ENCODE measurements at places on chromosomes 1 and 21. TPM values are rescaled to one million over a fixed set of nuclear protein-coding genes. Genes with fewer than 3 reads are reported as not detected.
A peak's percentile ranks its signal among the peaks of the same experiment; 100 is the strongest.

GRCh38 chr1:56522680-56523079, 56.7 kb downstream of the PLPP3 start:
- no peak for DNase-seq

GRCh38 chr1:70818401-70818800, 229.2 kb downstream of the PTGER3 start:
- DNase-seq = no peak

- peak; percentile 9 for DNase-seq
Measured at GRCh38 chr1:67634396-67634935, 50.5 kb upstream of the GADD45A start.

DNA sequence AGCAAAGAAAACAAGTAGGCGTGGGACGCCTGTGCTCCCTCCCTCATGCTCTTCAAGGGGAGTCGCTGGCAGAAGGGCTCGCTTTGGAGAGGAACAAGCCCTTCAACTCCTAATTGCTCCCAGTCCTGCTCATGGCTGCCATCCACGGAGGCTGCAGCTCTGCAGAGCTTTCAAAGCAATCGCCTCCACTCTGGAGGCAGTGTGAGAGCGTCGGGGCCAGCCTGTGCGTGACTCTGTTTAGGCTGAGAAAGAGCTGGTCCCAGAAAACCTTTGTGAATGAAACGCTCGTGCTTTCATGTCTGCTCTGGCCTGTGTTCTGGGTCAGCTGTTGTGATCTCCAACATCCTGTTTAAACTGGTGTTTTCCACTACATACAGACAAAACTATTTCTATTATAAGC, 23.9 kb upstream of the RUNX1 start:
- DNase-seq = no peak

- DNase-seq = peak; percentile 95
Measured at GRCh38 chr1:155002464-155003226, at the start of gene ZBTB7B. TSS of gene ZBTB7B (plus strand) at chr1:155002802. CDS start at chr1:155014661, 11,859 bp downstream.

- no peak for DNase-seq
Measured at GRCh38 chr1:31640964-31641363, 3.7 kb downstream of the PEF1 start.

DNA sequence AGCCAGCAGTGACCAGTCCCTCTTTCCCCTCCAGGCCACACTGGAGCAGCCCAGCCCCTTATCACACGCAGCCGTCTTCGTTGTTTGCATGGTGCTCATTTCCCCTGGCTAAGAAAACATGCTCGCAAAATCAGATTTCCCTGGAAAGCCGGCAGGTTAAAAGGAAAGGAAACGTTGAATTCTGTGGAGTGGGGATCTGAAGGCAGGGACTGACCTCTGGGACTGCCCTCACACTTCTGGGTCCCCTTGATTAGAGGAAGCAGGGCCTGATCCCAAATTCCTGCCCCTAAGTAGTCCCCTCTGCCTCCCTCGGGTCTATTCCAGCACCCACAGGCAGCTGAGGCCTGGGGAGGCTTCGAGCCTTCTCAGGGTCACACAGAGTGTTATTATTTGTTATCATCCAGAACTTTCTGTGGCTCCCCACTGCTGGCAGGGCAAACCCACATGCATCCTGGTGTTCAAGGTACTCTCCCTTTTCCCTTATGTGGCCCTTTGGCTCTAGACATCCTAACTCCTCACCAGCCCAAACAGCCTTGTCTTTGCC, 125.2 kb upstream of the ZBTB40 start:
- DNase-seq = no peak

Gene CD53
- total RNA-seq = 0.29 TPM

Gene GPR25
- total RNA-seq = not detected

All from osteoblast (primary cell).